ENCODE measurements at places on chromosomes 5 and 9.

DNA sequence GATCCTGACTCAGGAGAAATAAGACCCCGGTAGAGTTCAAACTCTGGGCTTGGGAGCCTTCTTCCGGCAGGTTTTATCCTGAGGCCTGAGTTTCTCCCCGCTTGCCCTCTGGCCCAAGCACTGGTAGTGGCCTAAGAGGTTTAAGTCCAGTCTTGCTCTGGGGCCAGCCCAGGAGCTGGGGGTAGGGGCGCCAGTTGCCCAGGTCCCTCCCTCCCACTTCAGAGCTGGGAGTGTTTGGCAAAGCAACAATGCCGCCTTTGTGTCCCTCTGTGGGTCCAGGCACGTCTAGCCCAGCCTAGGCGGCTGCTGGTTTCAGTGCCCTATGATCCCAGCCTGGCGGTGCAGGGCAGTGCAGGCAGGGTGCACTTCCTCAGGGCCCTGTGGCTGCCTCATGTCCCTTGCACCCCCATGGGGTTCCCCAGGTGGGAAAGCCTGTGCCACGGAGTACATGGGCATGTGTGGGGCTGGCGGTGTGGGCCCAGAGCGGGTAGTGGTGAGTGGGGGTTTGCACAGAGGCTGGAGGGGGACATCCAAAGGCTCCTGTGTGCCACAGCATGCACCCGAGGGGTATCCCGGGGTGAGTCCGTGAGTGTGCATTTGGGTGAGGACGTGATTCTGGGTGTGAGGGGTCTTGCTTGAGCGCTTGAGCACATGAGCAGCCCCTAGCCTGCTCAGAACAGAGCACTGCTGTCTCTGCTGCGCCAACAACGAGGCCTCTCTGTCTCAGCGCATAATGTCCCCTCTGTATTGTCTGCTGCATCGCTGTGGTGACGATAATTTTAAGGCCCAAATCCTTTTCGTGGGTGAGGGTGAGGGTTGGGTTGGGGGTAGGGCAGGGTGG is 61.7 kb upstream of the PSD2 start:
- DNase-seq = no peak

DNA sequence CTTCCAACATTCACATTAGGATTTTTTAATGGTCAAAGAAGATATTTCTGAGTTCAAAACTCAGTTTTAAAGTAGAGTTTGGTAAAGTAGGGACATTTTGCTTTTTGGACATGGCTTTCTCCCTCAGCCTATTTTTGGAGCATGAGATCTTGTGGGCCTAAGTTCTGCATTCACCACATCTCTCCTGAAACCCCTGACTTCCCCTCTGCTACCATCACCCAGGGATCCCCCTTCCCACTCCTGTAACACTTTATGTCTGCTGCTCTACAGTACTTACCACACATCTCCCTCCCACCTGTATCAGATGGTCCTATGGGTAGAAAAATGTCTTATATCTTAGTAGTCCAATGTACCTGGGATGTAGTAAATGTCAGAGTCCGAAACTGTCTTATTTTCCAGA is 48.2 kb upstream of the JAK2 start:
- DNase-seq = no peak

DNA sequence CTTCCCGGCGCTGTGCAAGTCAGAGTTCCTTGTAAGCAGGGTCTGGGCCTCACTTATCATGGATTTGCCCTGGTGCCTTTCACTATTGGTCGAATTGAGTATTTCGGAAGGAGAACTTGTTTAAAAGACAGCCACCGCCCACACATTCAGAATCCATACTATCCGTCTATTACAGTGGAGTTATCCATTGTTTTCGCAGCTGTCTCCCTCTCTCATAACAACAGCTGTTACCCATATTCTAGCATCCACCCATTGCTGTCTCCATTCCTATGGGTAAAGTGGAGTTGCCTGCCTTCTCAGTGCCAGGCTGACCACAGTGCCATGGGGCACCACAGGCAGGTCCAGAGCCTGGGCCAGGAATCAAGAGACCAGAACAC is 20.2 kb downstream of the FAXDC2 start:
- no peak for DNase-seq

- DNase-seq = no peak
Measured at GRCh38 chr5:14893381-14893780, 21.8 kb upstream of the ANKH start.

GRCh38 chr5:71695071-71695470 is 24.0 kb upstream of the CARTPT start:
- DNase-seq = no peak

DNA sequence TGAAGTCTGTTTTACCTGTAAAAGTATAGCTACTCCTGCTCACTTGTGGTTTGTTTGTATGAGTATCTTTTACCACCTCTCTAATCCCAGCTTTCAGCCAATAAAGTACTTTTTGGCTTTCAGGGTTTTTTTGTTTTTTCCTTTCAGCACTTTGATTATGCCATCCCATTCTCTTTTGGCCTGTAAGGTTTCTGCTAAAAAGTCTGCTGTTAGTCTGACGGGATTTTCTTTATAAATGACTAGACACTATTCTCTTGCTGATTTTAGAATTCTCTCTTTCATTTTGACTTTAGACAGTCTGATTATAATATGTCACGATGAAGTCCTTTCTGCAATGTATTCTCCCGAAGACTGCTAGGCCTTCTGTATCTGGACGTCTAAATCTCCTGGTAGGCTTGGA is 37.2 kb downstream of the TEX10 start:
- DNase-seq = no peak

- DNase-seq = no peak
Measured at GRCh38 chr9:28941856-28942255, 1368.6 kb upstream of the C9orf72 start.

- DNase-seq = no peak
Measured at GRCh38 chr9:35029241-35029640, 39.7 kb downstream of the DNAJB5 start.

- no peak for DNase-seq
Measured at GRCh38 chr5:179270581-179271427, 74.5 kb downstream of the ADAMTS2 start.

DNA sequence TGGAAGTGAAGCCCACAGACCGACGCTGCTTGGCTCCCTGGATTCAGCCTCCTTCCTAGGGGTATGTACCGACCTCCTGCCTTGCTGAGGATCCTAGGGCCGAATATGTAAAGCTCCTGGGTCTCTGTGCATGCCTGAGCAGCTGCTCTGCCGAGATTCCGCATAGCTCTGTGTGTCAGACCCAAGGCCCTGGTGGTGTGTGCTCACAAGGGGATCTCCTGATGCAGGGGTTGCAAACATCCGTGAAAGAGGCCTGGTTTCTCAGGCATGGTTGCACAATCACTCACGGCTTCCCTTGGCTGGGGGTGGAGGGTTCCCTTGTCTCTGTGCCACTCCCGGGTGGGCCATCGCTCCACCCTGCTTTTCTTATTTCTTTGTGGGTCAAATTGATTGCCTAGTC is 19.9 kb upstream of the SVEP1 start:
- no peak for DNase-seq

DNA sequence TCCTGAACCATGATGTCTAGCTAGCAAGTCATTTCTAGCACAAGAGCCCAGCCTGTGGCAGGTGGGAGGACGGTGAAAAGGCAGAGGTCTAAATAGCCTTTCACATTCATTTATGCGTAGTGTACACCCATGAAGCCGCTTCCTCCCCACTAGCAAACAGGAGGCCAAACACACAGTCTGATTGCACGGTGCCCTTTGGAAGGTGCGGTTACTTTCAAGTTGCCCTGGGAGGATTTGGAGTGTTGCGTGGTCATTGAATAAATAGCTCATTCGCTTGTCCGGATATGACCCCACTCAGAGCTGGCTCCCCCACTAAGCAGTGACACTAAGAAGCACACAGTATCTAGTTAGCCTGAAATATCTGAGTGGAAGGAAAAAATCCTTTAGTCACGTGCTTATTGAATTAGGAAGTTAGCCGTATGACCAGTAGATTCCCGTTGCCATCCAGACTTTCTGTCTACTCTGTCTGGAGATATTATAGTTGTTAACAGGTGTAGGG is 664 bp upstream of the ARSB start:
- DNase-seq = no peak

GRCh38 chr9:87498811-87499360 is 1.2 kb downstream of the DAPK1 start:
- no peak for DNase-seq

- no peak for DNase-seq
Measured at GRCh38 chr5:8861764-8862163, 684.1 kb downstream of the SEMA5A start.

DNA sequence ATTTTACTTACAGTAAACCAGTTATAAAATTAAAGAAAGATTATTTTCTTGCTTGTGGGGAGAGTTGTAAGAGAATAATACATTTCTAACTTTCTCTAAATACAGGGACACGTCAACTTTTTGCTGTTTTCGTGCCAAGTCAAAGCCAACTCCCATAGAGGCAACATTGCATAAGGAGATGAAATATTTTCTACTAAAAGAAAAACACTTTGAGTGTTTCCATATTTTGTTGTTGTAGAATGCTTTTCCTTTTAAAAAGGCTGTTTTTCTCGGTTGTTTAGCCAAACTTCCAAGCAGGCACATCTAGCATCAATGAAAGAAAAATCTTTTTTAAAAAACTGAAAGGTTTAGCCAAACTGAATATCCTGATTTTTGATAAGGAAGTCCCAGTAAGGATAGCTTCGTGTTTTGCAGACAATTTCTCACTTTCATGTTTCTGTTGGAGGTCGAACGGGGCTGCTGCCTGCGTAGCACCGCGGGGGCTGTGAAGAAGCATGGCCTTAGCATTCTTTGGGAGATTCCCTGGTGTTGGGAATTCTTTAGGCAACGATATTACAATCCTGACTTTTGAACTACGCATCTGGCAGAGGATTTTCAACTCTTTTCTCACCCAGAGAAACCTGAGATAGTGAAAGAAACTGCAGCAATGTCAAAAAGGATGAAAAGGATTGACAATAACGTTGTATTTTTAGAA is 108.1 kb upstream of the FBXL7 start:
- DNase-seq = no peak

DNA sequence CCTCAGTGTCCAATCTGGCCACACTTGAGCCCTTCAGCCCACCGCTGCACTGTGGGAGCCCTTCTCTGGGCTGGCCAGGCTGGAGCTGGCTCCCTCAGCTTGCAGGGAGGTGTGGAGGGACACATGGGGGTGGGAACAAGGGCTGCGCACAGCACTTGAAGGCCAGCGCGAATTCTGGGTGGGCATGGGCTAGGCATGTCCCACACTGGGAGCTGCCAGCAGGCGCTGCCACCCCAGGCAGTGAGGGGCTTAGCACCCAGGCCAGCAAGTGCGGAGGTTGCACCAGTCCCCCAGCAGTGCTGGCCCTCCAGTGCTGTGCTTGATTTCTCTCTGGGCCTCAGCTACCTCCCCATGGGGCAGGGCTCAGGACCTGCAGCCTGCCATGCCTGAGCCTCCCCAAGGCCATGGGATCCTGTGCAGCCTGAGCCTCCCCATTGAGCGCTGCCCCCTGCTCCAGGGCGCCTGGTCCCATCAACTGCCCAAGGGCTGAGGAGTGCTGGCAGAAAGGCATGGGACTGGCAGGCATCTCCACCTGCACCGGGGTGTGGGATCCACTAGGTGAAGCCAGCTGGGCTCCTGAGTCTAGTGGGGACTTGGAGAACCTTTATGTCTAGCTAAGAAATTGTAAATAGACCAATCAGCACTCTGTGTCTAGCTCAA is 148.2 kb downstream of the EMB start:
- no peak for DNase-seq

DNA sequence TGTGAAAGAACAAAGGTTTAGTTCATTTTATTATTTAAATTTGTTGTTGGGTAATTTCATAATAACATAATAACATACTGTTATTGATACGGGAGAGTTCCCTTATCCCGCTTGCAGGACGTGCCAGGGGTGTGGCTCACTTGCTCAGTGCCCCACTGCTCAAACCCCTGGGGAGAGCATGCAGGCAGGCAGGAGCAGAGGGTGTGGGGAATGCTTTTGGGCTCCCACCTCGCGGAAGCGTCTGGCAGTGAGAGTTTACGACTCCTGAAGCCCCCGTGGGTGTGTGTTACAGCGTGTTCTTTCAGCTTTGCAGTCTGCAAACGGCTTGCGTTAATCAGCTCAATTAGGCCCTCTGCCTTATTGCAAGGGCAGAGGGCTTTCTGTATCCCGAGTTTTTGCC is 675.9 kb downstream of the SEMA5A start:
- DNase-seq = no peak

GRCh38 chr5:5271786-5272321 is 131.7 kb downstream of the ADAMTS16 start:
- no peak for DNase-seq

DNA sequence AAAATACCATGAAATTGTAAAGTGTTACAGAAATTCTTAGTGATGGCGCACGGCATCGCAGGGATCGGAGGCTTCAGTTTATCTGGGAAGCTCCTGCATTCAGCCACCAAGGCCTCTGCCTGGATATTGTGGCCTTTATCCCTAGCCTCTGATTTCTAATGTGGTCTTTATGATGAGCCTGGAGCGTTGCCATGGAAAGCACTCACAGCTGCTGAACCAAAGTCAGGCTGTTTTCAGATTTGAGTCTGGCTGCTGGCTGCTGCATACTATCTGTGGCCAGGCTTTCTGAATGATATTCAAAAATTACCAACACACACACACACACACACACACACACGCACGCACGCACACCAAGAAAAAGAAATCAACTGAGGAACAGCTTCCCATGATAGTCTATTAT is 101.1 kb upstream of the ZNF366 start:
- DNase-seq = no peak

GRCh38 chr5:77449277-77449676 is 42.8 kb downstream of the WDR41 start:
- DNase-seq = no peak

GRCh38 chr9:17484906-17485305 is 94.0 kb upstream of the SH3GL2 start:
- DNase-seq = no peak

GRCh38 chr5:134304306-134304705 is 62.7 kb downstream of the CDKL3 start:
- DNase-seq = no peak

DNA sequence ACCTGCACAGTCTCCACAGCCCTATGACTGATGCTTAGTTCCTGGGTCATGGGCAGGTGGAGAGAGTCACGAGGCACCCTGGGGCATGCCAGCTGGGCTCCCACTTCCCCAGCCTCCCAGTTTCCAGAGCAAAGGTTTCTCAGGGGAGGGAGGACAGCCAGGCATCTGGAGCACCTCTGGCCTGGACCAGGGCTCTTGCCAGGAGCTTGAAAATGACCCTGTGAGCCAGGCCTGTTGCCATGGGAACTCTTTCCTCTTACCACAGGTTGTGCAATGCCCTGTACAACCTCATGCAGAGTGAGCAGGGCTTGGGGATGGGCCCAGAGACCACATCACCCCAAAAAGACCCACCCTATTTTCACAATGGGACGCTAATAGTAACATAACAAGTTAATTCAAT is 113.1 kb downstream of the PSD2 start:
- no peak for DNase-seq

- DNase-seq = no peak
Measured at GRCh38 chr5:146041180-146041789, 64.1 kb downstream of the PLAC8L1 start.

All from NCI-H2081 treated with DMSO at 0.1 percent for 48 hours (cell line).